ENCODE measurements at places on chromosomes 11 and 22. TPM values are rescaled to one million over a fixed set of nuclear protein-coding genes. Genes with fewer than 3 reads are reported as not detected.

DNA sequence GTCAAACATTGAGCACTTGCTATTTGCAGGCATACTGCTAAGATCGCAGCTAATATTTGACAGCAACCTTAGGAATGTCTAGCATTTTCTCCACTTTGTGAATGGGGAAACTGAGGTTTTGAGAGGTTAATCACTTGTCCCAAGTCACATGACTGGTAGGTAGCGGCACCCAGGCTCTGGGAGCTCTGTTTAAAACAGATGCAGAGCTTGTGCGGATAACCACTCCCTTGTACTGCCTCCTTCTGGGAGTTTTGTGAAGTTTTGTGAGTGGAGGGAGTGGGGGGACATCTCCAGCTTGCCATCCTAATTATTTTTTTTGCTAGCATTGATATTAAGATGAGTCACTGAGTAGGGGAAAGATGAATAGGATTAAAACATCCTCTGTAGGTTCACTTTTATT, 134.7 kb downstream of the GRIK4 start:
- no peak for DNase-seq

DNA sequence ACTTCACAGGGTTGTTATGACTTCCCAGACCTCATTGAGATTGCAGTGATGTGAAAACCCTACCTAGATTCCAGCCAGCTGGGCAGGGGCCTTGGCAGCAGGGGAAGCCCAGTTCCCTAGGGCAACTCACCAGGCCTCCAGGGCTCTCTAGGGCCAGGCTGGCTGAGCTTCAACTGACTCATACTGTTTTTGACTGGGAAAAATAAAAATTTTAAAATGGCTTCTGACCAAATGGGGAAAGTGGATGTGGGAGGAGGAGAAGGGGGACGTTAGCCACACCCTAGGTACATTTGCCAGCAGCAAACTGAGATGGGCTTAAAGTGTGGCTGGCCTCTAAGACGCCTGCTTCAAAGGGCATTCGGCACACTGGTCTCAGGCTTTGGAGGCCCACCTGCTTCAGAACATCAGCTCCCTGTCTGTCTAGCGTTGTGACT, 39.0 kb downstream of the BMAL1 start:
- no peak for DNase-seq

GRCh38 chr11:14350215-14350614, 8.8 kb downstream of the RRAS2 start:
- no peak for DNase-seq

GRCh38 chr22:17379944-17380343, 10.7 kb downstream of the CECR2 start:
- DNase-seq: no peak

- DNase-seq: peak; percentile 94
Observed at GRCh38 chr22:35376728-35377472, 4.0 kb upstream of the HMOX1 start.

FREY1 gene
- 1.4 TPM for total RNA-seq
